ENCODE measurements at places on chromosomes 6 and 20. TPM values are rescaled to one million over a fixed set of nuclear protein-coding genes. Genes with fewer than 3 reads are reported as not detected.

The DTD1 gene
- total RNA-seq = 22.2 TPM

The WFDC9 gene
- not detected for total RNA-seq

The GPR63 gene
- 18.5 TPM for total RNA-seq

The CTAGE9 gene
- not detected for total RNA-seq

The DST gene
- total RNA-seq = 302 TPM

The NKAIN2 gene
- 0.13 TPM for total RNA-seq

The SLC25A27 gene
- 33.8 TPM for total RNA-seq

The SOBP gene
- 7.6 TPM for total RNA-seq

The EYA4 gene
- 21.4 TPM for total RNA-seq

The BTN1A1 gene
- 0.11 TPM for total RNA-seq

The SF3B5 gene
- total RNA-seq = 112 TPM

The MCHR2 gene
- not detected for total RNA-seq

The GJA10 gene
- not detected for total RNA-seq

The MYT1 gene
- total RNA-seq = 0.20 TPM

The SIM1 gene
- not detected for total RNA-seq

The HLA-DRA gene
- not detected for total RNA-seq

The HLA-DRB1 gene
- 5.3 TPM for total RNA-seq

The GABBR1 gene
- total RNA-seq = 130 TPM

The PAQR8 gene
- total RNA-seq = 9.7 TPM

The GABRR1 gene
- total RNA-seq = not detected

The ENPP4 gene
- total RNA-seq = 4.8 TPM

The OPRM1 gene
- total RNA-seq = not detected

The RAD21L1 gene
- not detected for total RNA-seq

The C6orf62 gene
- 61.9 TPM for total RNA-seq

The CD83 gene
- 7.2 TPM for total RNA-seq

The POU5F1 gene
- 0.47 TPM for total RNA-seq

The DNAH8 gene
- not detected for total RNA-seq

The C6orf15 gene
- not detected for total RNA-seq

The SIRPB1 gene
- 0.93 TPM for total RNA-seq

The PPP1R14C gene
- total RNA-seq = 0.38 TPM

The ULBP2 gene
- 0.23 TPM for total RNA-seq

The ID1 gene
- total RNA-seq = 377 TPM

The GPLD1 gene
- total RNA-seq = 4.7 TPM

The OR2H1 gene
- not detected for total RNA-seq

The SLC52A3 gene
- 0.25 TPM for total RNA-seq

The DEFB124 gene
- not detected for total RNA-seq
